ENCODE measurements at places on chromosomes 2 and 18. TPM values are rescaled to one million over a fixed set of nuclear protein-coding genes. Genes with fewer than 3 reads are reported as not detected.

DNA sequence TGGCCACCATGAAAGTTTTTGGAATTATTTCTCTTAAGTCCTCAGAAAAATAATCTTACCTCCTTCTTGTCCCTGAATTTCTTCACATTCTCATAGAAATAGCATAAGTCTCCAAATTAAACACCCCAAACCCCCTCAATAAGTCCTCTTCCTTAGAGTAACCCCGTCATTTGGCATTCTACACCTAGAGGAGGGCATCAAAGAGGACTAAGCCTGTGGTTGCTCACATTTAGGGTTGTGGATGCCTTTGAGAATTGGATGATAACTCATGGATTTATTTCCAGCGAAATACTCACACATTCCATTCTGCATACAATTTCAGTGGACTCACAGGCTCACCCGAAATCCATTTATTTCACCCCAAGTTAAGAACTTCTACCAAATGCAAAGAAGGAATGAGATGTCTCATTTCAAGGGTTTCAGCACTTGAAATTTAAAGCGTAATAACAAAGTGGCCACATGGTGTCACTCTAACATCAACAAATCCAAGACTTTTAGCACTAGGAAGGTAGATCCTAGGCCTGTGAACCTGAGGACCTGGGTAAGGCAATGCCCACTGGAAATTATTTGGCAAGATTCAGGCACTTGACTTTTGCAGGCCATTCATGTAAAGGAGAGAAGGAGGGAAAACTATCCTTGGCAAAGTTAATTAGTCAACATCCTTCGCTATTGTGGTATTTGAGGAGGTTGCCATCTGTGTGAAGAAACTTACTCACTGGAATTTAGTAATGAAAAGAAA is 24.6 kb downstream of the DYTN start:
- no peaks in the 10 kb centered on the region for H3K36me3 ChIP-seq
- H3K4me3 ChIP-seq, result no peak overlapping the region
- no peaks in the 10 kb centered on the region for H3K27me3 ChIP-seq
- DNase-seq, result peak; percentile 75
- H3K4me1 ChIP-seq, result no peaks in the 10 kb centered on the region

DNA sequence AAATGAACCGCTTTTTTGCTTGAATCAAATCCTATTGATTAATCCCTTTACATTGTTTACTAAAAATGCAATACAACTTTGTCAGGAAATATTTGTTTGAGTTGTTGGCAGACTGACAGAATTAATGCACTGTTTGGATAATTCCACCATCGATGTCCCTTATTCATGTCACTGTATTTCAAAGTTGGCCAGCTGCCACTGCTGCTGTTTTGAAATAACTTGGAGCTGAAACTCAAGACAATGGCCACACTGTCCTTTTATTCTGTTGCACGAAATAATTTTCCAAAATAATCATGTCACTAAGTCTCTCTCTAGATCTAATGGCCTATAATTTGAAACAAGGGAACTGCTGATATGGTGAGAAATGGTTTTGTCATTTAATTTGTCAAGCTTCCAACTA is 55.2 kb upstream of the PAX3 start:
- no peaks in the 10 kb centered on the region for H3K27me3 ChIP-seq
- DNase-seq, result no peak
- H3K27ac ChIP-seq, result no peak overlapping the region
- H3K4me3 ChIP-seq, result no peak overlapping the region

- no peak overlapping the region for H3K4me3 ChIP-seq
- H3K4me1 ChIP-seq, result no peaks in the 10 kb centered on the region
- H3K27ac ChIP-seq, result no peak overlapping the region
- H3K36me3 ChIP-seq, result no peaks in the 10 kb centered on the region
Measured at GRCh38 chr2:204437408-204437807, 107.9 kb upstream of the PARD3B start.

UPP2 gene
- total RNA-seq, result not detected

DNA sequence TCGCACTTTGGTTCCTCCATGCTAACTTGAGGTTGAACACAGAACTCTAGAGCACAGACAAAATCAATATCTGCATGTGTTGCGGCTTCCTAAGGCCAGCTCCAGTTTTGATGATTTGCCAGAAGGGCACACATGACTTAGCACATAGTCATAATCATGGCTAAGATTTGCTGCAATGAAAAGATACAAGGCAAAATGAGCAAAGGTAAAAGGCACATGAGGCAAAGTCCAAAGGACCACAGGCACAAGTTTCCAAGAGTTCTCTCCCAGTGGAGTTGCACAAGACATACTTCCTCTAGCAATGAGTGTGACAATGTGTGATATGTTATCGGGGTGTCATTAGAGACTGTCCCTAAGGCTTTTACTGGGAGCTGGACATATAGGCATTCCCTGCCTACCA is 24.2 kb upstream of the CXXC1 start:
- no peak overlapping the region for H3K4me3 ChIP-seq
- no peak for DNase-seq
- H3K27ac ChIP-seq, result no peak overlapping the region
- no peaks in the 10 kb centered on the region for H3K36me3 ChIP-seq
- no peaks in the 10 kb centered on the region for H3K27me3 ChIP-seq

- H3K4me1 ChIP-seq, result no peaks in the 10 kb centered on the region
- H3K27ac ChIP-seq, result no peak overlapping the region
- no peak overlapping the region for H3K4me3 ChIP-seq
- H3K27me3 ChIP-seq, result no peaks in the 10 kb centered on the region
- H3K36me3 ChIP-seq, result no peaks in the 10 kb centered on the region
- no peak for DNase-seq
Measured at GRCh38 chr2:73128841-73129535, 16.2 kb upstream of the RAB11FIP5 start.

DNA sequence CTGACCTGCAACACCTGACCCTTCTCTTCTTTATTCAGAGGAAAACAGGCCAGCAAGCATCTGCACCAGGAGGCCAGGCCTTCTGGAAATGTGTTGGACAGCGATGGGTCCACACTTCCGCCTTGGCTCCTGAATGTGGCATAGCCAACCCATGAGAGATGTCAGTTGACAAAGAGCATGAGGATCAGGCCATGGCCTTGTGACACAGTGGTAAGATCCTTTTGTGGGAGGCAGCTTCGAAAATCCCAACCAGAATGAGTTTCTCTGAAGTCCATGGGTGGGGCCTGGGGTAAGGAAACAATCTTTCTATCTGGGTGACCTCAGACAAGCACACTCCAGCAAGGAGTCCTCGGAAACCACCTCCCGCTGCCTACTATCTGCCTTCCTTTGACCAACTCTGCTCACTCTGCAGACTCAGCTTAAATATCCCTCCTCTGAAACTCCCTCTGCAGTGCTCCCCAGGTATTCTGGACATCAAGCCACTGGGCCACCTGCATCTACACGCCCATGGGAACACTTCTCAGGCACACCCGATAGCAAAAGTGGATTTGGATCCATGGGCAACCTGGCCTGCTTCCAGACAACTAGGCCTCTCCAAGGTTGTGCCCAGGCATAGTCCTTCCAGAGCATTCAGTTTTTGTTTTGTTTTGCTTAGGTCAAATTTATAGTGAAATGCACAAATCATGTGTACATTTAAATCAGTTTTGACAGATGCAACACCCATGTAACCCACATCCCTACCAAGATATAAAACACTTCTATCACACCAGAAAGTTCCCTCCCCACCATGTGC is 3.6 kb upstream of the SH2D6 start:
- no peak for DNase-seq
- peaks cover 71% of the 10 kb centered on the region for H3K4me1 ChIP-seq
- no peaks in the 10 kb centered on the region for H3K36me3 ChIP-seq
- no peak overlapping the region for H3K27ac ChIP-seq
- H3K27me3 ChIP-seq, result no peaks in the 10 kb centered on the region

RNF144A gene
- 13.0 TPM for total RNA-seq

GRCh38 chr2:234550056-234550455 is 53.2 kb upstream of the ARL4C start:
- peaks cover 3% of the 10 kb centered on the region for H3K4me1 ChIP-seq
- no peaks in the 10 kb centered on the region for H3K36me3 ChIP-seq
- no peak for DNase-seq
- H3K27me3 ChIP-seq, result no peaks in the 10 kb centered on the region
- H3K4me3 ChIP-seq, result no peak overlapping the region

TUBB6 gene
- total RNA-seq, result 87.4 TPM

DNA sequence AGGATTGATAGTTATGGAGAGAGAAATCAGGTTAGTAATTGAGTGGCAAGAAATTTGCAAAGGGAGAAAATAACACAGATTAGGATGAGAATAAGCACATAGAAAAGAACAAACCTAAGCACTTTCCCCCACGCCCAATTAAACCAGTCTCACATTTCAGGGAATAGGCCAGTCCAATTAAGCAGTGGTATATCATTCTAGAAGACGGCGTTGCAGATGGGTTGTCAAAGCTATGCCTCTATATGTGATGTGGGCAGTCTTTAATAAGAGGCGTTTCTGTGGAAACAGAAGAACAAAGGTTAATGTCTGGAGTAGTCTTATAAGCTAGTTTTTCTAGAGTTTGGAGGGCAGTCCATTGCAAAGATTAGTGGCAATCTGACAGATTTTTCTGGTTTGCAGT is 61.6 kb downstream of the B3GNT2 start:
- H3K4me3 ChIP-seq, result no peak overlapping the region
- no peaks in the 10 kb centered on the region for H3K36me3 ChIP-seq
- no peaks in the 10 kb centered on the region for H3K4me1 ChIP-seq
- no peaks in the 10 kb centered on the region for H3K27me3 ChIP-seq
- no peak for DNase-seq
- no peak overlapping the region for H3K27ac ChIP-seq

GRCh38 chr18:9771977-9772660 is 64.0 kb downstream of the RAB31 start:
- no peaks in the 10 kb centered on the region for H3K4me1 ChIP-seq
- no peak overlapping the region for H3K4me3 ChIP-seq
- no peaks in the 10 kb centered on the region for H3K27me3 ChIP-seq

DNA sequence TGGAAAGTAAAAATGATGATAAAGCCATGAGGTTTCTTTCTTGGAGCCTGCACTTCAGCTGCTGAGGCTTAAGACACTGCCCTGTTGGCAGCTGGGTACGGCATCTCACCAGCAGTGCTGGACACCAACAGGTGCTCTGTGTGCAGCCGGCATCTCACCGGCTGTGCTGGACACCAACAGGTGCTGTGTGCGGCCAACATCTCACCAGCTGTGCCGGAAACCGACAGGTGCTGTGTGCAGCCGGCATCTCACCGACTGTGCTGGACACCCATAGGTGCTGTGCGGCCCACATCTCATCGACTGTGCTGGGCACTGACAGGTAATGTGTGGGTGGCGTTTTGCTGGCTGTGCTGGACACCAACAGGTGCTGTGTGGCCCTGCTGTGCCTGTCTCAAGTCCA is 190.8 kb downstream of the TMEM18 start:
- no peaks in the 10 kb centered on the region for H3K4me1 ChIP-seq
- no peak for DNase-seq
- H3K4me3 ChIP-seq, result no peak overlapping the region
- peaks cover 5% of the 10 kb centered on the region for H3K27me3 ChIP-seq

GRCh38 chr2:96499061-96499960 is 5.8 kb downstream of the NEURL3 start:
- DNase-seq, result no peak
- no peaks in the 10 kb centered on the region for H3K36me3 ChIP-seq
- no peaks in the 10 kb centered on the region for H3K4me1 ChIP-seq
- no peaks in the 10 kb centered on the region for H3K27me3 ChIP-seq

DNA sequence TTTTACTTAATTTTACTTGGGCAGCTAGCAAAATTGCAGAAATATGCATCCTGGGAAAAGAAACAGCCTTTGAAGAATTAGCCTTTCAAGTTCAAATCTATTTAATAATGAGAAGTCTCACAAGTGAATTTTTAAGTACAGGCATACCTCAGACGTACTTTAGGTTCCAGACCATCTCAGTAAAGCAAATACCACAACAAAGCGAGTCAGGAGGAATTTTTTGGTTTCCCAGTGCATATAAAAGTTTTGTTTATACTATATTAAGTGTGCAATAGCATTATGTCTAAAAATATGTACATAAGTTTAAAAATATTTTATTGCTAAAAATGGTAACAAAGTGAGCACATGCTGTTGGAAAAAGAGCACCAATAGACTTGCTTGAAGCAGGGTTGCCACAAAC is 50.8 kb upstream of the TWSG1 start:
- DNase-seq, result no peak
- no peak overlapping the region for H3K4me3 ChIP-seq
- no peaks in the 10 kb centered on the region for H3K4me1 ChIP-seq

DNA sequence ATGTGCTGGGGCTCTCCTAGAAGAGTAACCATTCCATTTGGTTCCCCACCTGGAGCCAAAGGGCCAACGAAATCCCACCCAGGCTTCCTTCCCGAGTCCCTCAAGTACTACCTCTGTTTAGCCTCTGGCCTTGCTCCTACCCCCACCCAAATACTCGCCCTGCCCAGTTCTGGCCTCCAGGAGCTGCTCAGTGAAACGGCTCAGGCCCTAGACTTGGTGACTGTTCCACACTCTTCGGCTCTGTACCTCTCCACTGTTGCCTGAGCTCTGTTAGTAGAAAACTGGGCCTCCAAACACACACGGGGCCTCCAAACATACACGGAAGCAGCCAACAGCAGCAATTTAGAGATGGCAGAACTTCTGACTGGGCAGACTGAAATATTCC is 4.2 kb downstream of the OTX1 start:
- H3K36me3 ChIP-seq, result peaks cover 15% of the 10 kb centered on the region
- no peak for DNase-seq
- H3K27ac ChIP-seq, result no peak overlapping the region
- H3K27me3 ChIP-seq, result no peaks in the 10 kb centered on the region
- peaks cover 10% of the 10 kb centered on the region for H3K4me1 ChIP-seq

DNA sequence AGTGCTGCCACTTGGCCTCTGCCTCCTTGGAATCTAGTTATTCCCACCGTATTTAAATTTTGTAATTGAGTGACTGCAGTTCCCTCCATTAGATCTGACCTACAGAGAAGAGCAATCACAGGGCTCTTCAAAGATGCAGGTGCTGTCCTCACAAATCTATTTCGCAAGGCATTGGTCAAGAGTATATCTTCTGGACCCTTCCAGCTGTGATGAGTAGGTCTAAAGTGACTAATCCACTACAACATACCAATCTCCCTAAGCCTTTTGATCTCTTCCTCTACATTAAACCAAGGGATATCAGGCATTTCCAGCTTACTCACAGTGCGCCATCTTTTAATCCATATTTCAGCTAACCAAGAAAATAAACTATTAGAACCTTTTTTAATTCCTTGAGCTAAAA is 65.1 kb upstream of the COL3A1 start:
- no peak for DNase-seq
- H3K36me3 ChIP-seq, result no peaks in the 10 kb centered on the region
- H3K4me3 ChIP-seq, result no peak overlapping the region
- no peaks in the 10 kb centered on the region for H3K27me3 ChIP-seq
- H3K27ac ChIP-seq, result no peak overlapping the region
- H3K4me1 ChIP-seq, result no peaks in the 10 kb centered on the region

GRCh38 chr18:48488388-48488850 is 50.4 kb upstream of the CTIF start:
- peaks cover 16% of the 10 kb centered on the region for H3K4me1 ChIP-seq
- no peaks in the 10 kb centered on the region for H3K36me3 ChIP-seq
- peak; percentile 41 for DNase-seq
- H3K27ac ChIP-seq, result no peak overlapping the region
- no peaks in the 10 kb centered on the region for H3K27me3 ChIP-seq
- no peak overlapping the region for H3K4me3 ChIP-seq

GRCh38 chr2:129724021-129724757 is 255.3 kb upstream of the RAB6C start:
- no peak overlapping the region for H3K4me3 ChIP-seq
- no peaks in the 10 kb centered on the region for H3K4me1 ChIP-seq
- DNase-seq, result no peak
- peaks cover 39% of the 10 kb centered on the region for H3K27me3 ChIP-seq

GRCh38 chr2:169493360-169493759 is 14.1 kb downstream of the BBS5 start:
- H3K27ac ChIP-seq, result no peak overlapping the region
- no peaks in the 10 kb centered on the region for H3K27me3 ChIP-seq
- DNase-seq, result no peak
- no peak overlapping the region for H3K4me3 ChIP-seq
- H3K36me3 ChIP-seq, result no peaks in the 10 kb centered on the region

CPSF3 gene
- total RNA-seq, result 68.5 TPM

SCG2 gene
- 19.8 TPM for total RNA-seq

Data from HCT116 (cell line).